ENCODE measurements at places on chromosomes 12 and 14. TPM values are rescaled to one million over a fixed set of nuclear protein-coding genes. Genes with fewer than 3 reads are reported as not detected.

PCED1B gene
- total RNA-seq = 0.48 TPM

LRRC43 gene
- not detected for total RNA-seq

KANSL2 gene
- 55.6 TPM for total RNA-seq

TGM1 gene
- not detected for total RNA-seq

NUBPL gene
- total RNA-seq = 20.0 TPM

PRPH gene
- total RNA-seq = not detected

PPP1R36 gene
- not detected for total RNA-seq

SLC8A3 gene
- total RNA-seq = not detected

C1S gene
- 3.3 TPM for total RNA-seq

IL26 gene
- not detected for total RNA-seq

PUS1 gene
- 26.5 TPM for total RNA-seq

DNA sequence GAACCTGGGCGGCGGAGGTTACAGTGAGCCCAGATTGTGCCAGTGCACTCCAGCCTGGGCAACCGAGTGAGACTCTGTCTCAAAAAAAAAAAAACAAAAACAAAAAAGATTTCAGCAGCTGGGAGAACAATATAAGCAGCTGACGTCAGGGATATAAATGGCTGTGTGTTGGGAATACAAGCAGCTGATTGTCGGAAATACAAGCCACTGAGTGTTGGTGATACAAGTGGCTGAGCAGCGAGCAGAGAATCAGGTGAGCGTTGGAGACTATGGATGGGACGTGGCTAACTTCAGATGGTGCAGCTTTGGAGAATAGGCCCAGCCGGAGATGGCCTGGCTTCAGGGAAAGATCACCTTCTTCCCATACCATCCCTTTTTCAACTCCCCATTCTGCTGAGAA lies 32.0 kb downstream of the PSEN1 start:
- DNase-seq = peak; percentile 77

GRCh38 chr14:99590746-99591555 lies 13.1 kb downstream of the CCDC85C start:
- no peak for DNase-seq

DNA sequence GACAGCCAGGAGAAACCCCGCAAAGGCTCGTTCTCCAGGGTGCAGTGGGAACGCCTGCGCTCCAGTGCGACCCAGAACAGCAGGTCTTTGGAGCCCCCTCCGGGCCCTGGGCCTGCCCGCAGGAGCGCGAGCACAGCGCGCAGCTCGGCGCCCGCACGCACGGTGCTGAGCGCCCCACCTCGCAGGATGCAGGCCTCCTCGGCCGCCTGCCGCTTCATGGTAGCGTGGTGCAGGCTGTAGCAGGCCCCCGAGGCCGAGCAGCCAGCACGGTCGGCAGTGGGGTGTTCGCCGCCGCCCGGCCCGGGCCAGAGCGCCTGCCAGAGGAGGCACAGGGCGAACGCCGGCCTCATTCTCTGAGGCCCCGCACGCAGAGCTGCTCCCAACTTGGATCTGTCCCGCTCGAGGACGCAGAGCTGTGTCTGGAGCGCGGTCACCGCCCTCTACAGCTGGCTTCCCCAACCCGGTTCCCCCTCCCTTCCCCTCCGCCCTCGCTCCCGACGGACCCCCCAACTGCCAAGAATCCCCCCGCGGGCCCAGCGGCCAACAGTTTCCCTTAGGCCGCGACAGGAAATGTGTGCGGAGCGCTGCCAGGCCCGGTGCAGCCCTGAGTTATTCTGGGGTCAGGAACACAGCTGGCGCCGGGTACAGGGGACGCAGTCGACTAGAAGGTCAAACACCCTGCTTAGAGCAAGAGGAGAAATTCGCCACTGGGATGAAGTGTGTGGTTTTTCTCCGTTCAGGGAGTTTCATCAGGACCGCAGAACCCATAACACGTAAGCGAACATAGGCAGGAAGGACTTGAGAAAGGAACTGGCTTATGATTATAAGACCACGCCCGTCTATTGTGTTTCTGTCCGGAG lies at the start of gene CLEC14A:
CLEC14A (minus strand) TSS at position 421 of the 860 bp plus-strand sequence; CDS start at position 350, 71 bp downstream.
- no peak for DNase-seq

DNA sequence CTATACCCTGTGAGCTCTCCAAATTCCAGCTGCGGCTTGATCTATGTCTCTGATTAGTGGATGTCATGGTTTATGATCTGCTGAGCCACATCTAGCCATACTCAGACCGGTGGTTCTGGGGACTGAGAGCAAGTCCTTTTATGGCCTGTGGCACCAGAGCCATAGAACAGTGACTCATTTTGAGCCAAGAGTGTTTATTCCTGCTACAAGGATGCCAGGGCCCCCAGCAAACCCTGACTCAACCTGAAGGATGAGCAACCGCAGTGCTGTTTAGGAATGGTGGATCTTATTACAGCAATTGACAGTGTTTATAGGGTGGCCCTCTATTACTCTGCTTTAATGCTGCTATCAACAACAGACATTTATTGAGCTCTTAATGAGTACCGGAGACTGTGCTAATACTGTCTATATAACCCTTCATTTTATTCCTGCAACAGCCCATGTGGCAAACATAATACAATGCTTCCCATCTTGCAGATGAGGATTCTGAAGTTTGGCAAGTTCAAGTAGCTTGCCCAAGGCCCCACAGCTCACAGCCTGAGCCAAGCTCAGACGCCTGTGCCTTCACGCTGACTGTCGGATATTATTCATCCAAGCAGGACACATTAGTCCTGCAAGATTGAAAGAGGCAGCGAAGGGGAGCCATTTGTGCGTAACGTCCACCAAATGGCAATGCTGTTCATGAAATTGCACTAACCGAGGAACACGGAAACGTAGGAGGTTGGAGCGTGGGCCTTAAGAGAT lies 273.6 kb upstream of the PWP1 start:
- no peak for DNase-seq

GRCh38 chr14:85075694-85076476 lies 454.1 kb upstream of the FLRT2 start:
- DNase-seq = no peak

GRCh38 chr12:68970951-68971350 lies 38.0 kb upstream of the CPM start:
- DNase-seq = no peak

DNA sequence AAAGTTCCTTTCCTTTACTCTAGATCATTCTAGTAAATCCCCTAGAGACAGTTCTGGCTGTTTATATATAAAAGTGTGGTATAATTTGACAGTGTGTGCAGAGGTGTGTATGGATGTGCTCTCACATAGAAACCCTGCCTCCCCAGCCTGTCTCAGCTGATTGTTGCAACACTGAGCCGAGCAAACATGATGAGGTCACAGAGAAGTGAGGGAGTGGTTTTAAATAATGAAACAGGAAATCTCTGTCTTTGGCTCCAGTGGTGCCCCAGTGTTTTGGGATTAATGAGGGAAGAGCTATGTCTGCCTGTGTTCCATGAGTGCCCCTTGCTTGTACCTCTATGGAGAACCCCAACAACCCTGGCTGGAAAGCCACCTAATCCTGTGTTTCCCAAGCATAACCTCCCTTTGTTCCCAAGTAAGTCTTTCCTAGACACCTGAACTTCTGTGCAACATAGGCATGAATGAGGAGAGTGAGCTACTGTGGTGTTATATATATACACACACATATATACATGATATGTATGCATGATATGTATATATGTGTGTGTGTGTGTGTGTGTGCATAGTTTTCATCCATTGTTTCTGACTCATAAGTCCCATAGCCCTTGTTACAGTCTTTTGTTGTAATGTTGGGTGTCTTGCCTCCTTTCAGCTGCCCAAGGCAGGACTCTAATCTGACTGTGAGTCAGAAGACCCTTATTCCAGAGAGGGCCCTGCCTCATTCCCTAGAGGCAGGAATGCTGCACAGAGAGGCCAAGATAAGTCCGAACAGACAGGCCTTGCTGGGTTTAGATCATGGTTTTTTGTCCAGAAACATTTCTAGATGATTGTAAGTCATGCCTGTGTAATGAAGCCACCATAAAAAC lies 18.0 kb downstream of the TRAF3 start:
- peak; percentile 68 for DNase-seq

DNA sequence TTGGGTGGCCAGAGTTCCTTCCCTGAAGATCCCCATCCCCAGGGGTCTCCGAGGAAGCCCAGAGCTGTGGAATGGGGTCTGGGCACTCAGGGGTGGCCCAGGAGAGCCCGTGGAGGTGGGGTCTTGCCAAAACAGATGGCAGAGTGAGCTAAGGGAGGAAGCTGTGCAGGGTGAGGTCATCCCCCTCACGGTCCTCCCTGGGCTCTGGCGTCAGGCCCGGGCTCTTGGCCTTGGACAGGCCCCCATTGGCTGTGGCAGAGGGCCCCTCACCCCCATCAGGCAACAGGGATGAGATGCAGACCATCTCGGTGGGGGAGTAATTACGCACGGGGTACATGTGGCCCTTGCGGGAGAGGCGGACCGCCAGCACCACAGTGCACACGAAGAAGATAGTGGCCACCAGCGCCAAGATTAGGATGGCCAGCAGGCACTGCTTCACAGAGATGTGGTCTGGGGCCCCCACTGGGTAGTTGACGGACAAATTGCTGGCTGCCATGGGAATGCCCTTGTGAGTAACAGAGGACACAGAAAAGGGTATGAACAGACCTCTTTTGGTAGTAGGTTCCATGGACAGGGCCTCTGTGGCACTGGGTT lies 10.7 kb downstream of the SELPLG start:
- no peak for DNase-seq

DNA sequence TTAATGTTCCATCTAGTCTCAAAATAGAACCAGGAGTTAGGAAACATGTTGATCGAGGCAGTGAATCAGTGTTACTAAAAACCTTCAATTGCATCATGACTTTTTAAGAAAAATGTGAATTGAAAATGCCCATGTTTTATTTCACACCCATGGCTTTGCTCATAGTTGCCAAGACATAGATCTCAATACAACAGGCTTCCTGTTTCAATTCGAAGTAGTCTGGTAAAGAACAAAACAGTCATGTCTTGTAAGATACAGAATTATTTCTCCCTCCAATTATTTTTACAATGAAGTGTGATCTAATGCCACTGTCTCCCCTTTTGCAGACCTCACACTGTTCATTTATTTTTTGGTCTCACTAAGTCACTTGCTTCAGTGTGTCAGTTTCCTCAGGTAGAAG lies 44.6 kb upstream of the FAR2 start:
- no peak for DNase-seq

DNA sequence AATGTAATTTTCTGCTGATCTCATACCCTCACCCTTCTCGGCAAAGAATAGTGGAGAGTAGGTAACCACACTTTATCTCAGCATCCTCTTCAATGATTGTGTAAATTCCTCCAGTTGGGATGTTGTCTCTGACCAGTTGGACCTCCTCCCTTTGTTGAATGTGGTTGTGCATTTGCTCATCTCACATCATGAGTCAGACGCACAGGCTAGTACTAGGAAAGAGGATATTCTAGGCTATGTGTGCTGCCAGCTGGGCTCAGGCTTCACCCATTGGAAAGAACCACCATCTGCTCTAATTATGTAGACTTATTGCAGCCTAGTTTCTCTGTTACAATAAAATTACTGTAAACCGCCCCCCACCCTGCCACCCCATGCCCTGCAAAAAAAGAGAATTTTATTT lies 90.3 kb downstream of the LMO3 start:
- no peak for DNase-seq

DNA sequence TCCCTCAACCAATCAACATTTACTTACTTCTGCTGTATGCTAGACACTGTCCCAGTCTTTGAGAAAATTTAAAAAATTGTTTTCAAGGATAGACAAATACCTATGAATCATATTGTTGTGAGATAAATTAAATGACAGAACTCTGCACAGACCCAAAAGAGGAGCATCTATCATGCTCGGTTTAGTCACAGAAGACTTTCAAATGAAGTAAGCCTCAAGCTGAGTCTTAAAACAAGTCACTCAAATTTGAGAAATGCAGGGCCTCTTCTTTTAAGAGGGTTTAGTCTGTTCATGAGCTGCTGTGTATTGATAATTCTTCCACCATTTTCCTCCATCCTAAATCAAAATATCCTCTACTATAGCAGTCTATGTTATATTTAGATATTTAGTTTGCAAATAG lies 24.4 kb upstream of the COCH start:
- no peak for DNase-seq

DNA sequence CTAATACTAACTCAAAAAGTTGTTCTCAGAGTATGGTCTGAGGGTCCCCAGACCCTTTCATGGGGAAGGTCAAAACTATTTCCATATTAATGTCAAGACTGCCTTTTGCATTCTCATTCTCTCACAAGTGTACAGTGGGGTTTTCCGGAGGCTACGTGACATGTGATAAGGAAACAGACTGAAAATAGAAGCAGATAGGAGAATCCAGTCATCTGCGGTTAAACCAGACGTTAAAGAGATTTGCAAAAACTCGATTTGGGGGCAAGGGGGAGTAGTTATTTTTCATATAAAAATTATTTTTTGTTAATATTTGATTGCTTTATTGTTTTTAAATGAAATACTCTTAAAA lies 1.0 kb upstream of the NAP1L1 start:
- DNase-seq = peak; percentile 60

DNA sequence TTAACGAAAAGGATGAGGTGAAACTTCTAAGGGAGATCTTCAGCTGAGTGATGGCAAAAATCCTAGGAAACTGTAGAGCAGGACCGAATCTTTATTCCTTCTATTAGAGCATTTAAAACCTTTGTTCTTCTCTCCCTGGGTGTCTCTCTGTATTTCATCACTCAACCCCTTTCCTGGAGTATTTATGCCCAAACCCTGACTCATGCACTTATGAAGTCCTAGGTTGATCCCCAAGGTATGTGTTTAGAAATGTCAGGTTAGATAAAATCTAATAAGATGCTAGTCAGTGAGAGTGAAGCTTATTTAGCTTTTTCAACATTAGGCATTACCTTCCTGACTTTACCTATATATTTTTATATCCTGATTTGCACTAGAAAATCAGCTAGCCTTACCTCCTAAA lies 239.8 kb upstream of the NPAS3 start:
- no peak for DNase-seq

DNA sequence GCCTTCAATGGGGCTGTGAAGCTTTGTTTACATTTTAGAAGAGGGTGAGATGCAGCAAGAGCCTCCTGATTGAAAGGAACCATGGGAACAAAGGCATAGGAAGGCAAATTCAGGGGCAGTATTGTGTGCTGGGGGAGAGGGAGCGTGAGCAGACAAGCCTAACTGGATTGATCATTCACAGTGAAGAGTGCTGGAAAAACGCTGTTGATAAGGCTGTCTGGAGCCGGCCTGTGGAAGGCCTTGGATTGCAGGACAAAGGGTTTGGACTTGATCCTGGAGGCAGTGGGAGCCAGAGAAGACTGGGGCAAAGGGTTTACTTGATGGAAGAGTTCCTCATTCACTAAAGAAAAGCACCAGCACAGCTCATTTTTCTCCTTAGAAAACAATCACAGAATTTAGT lies 160.5 kb downstream of the PAH start:
- no peak for DNase-seq

DNA sequence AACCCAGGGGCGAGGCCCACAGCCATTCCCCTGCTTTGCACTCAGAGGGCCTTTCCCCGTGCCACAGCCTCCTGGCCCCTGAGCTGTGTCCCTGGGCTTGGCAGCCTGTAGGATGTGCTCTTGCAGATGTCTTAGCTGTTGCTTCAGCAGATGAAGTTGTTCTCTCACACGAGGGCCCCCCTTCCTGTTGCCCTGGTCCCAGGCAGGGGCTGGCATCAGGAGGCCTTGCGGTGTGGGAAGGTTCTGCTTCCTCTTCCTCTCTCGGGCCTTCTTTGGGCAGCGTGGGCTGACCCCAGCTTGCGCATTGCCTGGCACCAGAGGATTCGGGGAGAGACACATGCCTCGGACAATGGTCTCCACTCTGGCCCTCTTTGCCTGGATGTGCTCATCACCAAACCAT lies 12.7 kb downstream of the PROX2 start:
- no peak for DNase-seq

GRCh38 chr12:127238107-127238506 lies 1028.9 kb upstream of the TMEM132C start:
- DNase-seq = peak; percentile 74

All from SK-MEL-5 (cell line).